Activated CD8-positive, alpha-beta memory T cell treated with anti-CD3 and anti-CD28 coated beads for 1 hour (primary cell): ENCODE measurements at places on chromosomes 5 and 9.

DNA sequence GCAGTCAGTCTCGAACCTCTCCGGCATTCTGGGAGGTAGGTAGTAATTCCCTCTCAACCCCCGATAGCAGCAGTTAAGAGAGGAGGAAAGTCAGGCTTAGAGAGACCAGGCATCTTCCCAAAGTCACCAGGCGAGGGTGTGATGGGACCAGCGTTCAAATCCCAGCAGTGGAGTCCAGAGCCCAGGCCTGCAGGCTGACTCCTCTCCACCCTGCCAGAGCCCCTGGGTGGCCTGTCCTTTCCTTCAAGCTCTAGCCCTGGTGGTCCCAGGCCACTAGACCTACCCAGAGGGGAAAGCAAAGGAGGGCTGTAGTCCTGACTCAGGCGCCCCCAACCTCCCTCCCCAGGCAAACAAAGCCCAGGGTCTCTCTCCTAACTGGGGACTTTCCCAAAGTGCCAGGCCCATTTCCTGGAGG lies 4.2 kb upstream of the NR5A1 start:
- DNase-seq = no peak

DNA sequence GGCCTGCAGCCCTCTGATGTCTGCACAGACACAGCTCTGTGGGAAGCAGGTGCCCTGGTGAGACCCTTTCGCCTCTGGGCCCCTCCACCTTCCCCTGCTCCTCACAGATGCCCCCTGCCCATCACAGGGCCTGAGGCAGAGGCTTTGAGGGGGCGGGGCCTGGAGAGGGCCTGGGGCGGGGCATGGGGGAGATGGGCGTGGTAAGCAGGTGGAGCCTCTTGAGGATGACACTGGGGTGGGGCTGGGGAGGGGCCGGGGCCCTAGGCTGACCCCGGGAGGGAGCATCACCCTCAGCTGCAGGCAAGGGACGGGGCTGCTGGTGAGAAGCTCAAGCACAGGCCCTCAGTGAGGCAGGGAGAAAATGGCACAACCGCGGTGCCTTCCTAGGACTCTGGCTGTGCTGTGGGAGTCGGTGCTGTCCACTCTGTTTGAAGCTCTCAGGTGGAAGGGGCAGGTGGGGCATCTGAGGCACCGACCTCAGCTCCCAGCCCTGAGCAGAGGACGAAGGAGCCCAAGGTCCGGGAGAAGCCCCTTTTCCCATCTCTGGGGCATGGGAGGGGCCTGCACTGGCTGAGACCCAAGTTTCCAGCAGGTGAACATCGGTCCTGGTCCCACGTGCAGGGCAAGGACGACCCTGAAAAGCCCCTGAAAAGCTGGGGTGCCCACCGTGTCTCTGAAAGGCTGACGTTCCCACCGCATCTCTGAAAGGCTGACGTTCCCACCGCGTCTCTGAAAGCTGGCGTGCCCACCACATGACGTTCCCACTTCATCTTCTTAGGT lies 17.5 kb upstream of the SLC9A3 start:
- no peak for DNase-seq

DNA sequence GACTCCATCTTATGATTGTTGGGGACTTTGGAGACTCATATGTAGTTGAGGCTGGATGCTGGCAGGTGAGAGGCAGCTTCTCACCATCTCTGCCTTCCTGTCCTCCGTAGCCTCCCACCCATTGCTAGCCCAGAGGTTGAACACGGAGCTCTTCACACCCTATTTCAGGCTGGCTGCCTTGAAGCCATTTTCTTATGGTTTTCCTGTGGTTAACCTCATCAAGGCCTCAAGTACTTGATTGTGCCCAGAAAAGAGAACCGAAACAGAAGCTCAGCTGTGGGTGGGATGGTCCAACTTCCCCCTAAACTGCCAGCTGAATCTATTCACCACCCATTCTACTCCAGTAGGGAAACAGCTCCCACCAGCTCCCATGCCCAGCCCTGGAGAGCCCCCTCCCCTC lies 102.9 kb downstream of the LIFR start:
- DNase-seq = no peak

GRCh38 chr9:119284587-119285337 lies 84.5 kb downstream of the BRINP1 start:
- DNase-seq = no peak

GRCh38 chr9:119074017-119074416 lies 295.2 kb downstream of the BRINP1 start:
- no peak for DNase-seq

DNA sequence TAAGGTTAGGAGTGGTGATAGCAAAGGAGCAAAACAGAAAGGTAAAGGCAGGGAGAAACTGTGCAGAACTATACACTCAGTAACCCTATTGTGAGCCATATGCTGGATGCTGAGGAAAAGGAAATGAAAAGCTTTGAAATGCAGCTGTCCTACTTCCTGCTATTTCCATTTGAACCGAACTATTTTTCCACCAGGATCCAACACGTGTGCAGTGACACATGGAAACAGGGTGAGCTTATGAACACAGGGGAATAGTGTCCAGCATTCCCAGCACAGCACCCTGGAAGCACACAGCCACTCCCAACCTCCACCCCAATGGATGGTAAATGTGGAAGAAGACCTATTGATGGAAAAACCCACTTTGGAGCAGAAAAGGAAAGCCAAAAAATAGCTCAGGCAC lies 69.0 kb upstream of the SLC12A2 start:
- no peak for DNase-seq

GRCh38 chr5:1973391-1974013 lies 90.8 kb upstream of the IRX4 start:
- no peak for DNase-seq

DNA sequence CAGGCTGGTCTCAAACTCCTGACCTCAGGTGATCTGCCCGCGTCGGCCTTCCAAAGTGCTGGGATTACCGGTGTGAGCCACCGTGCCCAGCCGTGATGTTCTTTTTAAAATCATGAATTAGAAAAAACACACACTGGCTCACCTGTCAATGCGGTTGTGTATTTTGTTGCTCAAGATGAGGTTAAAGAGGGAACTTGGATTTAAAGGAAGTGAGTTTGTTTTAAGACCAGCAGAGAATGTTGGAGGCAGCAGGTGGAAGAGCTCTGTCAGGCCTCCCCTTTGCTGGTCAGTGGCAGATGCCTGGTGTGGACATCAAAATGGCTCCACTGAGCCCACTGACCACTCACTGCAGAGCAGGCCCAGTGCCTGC lies 38.9 kb downstream of the WNK2 start:
- no peak for DNase-seq

GRCh38 chr9:16687678-16688369 lies 182.6 kb downstream of the BNC2 start:
- no peak for DNase-seq

GRCh38 chr5:83306572-83307241 lies 164.8 kb upstream of the VCAN start:
- DNase-seq = no peak

GRCh38 chr5:134132372-134133187 lies 18.1 kb downstream of the TCF7 start:
- peak; percentile 62 for DNase-seq

DNA sequence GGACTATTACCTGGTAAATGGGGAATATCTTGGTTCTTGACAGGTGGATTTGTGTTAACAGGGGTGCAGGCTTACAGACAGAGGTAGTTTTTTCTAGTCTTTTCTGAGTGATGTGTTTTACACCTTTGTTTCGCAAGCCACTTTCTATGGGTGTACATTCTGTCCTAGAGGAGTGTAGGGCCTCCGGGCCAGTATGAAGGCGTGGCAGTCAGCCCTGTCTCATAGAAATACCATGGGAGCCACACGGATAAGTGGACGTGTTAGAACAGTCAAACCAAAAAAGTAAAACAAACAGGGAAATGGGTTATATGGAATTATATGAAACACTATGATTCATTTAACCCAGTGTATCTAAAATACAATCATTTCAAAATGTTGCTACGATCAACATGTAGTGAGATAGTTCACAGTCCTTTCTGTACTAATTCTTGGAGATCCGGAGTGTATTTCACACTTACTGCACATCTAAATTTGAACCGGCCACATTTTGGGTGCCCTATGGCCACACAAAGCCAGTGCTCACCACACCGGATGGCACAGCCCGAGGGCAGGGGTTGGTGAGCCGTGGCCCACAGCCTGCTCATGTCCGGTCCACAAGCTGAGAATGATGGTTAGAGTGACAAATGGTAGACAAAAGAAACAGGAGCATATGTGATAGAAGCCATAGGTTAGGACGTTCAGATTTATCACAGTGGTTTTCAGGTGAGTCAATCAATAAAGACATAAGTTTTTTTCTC lies 80.1 kb upstream of the IRX4 start:
- DNase-seq = no peak

DNA sequence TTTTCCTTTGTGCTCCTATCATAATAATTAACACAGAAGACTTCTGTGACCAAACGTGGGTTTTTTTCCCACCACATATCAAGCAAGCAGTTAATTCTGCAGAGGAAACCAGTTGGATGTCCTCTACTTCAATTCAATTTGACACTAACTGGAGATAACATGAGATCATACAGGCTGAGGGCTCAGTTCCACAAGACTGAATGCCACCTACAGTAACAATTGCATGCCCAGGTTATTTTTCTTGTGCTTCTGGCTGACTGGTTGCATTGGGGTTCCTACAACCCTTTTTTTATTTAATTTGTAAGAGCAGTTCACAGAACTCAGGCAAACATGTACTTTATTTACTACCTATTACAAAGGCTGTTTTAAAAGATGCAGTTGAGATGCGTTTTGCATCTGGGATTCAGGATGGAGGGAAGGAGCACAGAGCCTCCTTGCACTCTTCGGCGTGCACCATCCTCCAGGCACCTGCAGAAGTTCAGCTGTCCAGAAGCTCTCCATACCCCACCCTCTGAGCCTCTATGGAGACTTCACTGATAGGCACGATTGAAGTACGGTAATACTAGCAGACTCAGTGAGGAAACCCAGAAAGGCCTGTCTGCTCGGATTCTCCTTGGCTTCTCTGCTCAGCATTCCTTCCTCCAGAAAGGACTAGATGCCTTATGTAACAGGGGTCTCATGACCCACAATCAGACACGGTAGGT lies 425.2 kb upstream of the CDH9 start:
- DNase-seq = no peak

DNA sequence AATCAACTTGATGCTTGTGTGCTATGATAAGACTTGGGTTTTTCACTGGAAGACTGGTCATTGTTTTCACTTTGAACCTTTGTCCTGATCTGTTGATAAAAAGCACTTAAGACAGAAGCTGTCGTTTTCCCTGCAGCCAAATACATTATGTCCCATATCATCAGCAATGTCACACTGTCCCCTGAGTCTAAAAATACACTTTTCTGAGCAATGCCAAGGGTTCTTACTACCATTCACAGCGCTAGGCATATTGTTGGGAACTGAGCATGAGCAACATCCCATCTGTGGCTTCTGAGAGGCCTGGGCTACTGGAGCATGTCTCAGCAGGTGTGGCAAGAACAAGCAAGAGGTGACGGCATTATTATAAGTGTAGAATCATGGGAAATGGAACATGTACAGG lies 81.8 kb downstream of the SEMA6A start:
- DNase-seq = no peak
